Stimulated activated CD8-positive, alpha-beta memory T cell treated with anti-CD3 and anti-CD28 coated beads, Interleukin-4, amount 100 ng/mL, for 1 hour (primary cell): ENCODE measurements at places on chromosomes 1 and 21.

- no peak for DNase-seq
Observed at GRCh38 chr1:162081316-162081715, 11.8 kb downstream of the NOS1AP start.

DNA sequence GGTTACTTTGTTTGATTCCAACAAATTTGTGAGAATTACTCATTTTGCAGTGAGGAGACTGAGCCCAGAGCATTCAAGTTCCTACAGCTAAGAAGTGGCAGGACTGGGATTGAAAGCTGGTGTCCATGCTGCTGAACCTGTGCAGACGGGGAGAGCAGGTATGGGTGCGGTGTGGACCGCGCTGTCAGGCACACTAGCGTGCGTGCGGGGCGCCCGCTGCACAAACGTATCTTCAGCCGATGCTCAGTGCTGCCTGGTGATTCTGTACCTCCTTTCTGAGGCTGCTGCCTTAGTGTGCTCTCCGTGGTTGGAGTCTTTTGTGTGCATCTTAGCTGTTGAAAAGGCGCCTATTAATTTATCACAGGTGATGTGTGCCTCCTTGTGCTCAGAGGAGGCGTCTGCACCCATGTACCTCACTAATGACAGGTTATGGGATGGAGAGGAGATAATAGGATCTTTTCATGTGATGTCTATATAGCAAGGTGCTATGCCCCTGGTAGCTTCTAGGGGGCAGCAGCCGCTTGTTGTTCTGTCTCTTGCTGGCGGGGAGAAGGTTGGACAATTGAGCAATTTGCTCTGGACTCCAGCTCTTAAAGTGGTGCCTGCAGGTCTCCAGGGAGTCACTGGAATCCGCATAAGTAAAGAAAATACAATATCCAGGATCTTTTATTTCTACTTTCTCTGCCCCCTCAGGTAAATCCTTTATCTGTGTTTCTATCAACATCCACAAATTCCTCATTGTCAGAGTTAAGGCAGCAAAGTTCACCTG is 32.5 kb downstream of the PEX14 start:
- DNase-seq = no peak

- DNase-seq = no peak
Observed at GRCh38 chr21:38455403-38455802, 42.9 kb downstream of the ERG start.

DNA sequence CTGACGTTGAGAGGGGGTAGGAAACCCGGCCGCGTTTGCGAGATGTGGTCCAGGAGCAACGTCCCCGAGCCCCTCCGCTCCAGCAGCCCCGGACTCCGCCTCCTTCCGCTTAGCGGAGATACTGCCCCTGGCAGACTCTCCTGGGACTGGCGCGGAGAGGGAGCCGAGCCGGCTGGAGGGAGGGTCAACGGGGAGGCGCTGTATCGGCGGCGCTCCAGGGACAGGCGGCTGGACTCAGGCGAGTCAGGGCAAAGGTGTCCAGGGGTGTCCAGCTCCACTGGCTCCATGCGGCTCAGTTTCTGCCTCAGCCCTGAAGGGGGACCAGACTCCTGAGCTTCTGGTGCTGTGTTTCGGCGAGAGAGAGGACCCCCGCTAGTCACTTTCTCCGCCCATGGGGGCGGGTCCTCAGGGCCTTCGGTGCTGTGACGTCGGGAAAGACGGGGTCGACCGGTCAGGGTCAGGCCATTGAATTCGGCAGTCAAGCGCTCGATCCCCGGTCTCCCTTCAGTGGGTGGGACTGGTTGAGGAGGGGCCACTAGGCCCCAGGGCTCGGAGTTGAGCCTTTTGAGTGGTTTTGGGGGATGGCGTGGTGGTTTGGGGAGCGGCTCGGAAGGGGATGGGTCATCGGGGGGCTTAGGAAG is 2.8 kb upstream of the LIX1L start:
- DNase-seq = no peak

- DNase-seq = no peak
Observed at GRCh38 chr1:89927049-89927448, 67.9 kb upstream of the ZNF326 start.

GRCh38 chr1:237910834-237911233 is 20.1 kb upstream of the ZP4 start:
- no peak for DNase-seq

- DNase-seq = no peak
Observed at GRCh38 chr1:113652771-113653170, 106.5 kb downstream of the PHTF1 start.

- no peak for DNase-seq
Observed at GRCh38 chr1:191624044-191624443, 534.2 kb upstream of the RGS18 start.

DNA sequence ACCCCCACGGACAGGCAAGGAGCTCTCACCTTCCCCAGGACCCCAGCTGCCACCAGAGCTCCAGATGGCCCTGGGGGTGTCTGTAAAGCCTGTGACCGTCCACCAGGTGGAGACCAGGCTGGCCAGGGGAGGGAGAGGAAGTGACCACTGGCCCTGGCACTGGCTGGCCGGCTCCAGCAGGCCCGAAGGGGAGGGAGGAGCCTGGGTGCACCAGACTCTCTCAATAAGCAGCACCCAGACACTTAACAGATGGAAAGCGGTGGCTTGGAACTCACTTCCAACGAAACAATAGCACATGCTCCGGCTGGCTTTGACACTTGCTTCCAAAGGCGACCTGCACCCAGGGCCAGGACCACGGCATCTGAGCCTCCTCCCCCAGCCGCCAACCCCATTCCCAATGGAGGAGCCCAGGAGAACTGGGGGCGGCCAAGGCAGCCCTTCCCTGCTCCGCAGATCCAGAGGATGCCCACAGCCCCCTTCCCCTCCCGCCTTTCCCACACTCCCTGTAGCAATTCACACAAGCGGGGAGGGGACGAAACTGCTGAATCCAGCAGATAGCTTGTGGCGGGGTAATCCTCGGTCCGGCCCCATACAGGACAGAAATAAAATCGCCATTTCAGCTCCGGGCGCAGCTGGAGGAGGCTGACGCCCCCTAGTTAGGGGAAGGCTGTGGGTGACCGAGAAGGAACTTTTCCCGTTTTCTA is 742 bp upstream of the PDE9A start:
- DNase-seq = no peak

DNA sequence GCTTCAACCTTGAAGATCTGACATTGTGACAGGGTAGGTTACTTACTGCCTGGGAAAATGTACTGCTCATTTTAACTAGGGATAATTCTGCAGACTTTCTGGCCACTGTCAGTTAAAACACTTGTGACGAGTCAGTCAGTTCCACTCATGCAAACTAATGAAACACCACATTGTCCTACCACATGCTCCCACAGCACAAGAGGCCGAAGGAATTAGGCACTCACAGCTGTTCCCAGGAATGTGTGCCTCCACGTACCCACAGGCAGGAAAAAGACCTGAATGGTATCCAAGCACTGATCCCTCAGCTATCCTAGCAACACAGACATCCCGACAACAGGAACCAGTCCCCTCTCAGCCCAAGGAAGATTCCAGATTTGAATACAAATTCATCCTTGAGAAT is 12.3 kb downstream of the BCAR3 start:
- DNase-seq = no peak

DNA sequence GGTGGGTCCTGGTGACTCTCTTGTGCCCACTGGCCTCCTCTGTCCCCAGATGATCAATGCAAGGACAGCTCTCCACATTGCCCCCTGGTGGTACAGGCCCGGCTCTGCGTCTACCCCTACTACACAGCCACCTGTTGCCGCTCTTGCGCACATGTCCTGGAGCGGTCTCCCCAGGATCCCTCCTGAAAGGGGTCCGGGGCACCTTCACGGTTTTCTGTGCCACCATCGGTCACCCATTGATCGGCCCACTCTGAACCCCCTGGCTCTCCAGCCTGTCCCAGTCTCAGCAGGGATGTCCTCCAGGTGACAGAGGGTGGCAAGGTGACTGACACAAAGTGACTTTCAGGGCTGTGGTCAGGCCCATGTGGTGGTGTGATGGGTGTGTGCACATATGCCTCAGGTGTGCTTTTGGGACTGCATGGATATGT is 10.8 kb downstream of the ADAMTSL4 start:
- DNase-seq = no peak

GRCh38 chr21:19547951-19548840 is 1144.6 kb upstream of the TMPRSS15 start:
- no peak for DNase-seq

DNA sequence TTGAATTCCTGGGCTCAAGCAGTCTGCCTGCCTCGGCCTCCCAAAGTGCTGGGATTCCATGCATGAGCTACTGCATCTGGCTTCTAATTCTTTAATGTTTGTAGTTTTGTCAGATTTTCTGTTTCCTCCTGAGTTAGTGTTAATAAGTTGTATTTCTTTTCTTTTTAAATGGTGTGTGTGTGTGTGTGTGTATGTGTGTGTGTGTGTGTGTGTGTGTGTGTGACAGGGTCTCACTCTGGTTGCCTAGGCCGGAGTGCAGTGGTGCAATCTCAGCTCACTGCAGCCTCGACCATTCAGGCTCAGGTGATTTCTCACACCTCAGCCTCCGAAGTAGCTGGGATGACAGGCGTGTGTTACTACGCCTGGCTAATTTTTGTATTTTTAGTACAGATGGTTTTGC is 50.2 kb downstream of the ADARB1 start:
- DNase-seq = no peak

DNA sequence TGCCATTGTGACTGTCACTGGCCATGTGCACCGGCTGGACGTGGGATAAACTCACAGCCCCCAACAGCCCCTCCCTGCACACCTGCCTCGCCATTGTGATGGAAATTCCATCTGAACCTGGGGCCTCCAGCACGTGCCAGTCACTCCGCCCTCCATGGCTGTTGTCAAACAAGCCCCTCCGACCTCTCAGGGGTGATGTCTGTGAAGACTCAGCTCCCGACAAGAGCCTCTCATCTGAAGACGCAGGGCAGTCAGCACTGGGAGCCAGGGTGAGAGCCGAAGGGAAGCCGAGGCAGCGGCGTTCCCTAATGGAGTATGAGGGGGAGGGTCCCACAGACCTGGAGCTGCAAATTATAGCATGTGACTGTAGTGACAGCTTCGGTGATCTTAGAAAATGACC is 1.4 kb upstream of the KRTAP10-2 start:
- no peak for DNase-seq

GRCh38 chr1:192861860-192862259 is 53.0 kb downstream of the RGS2 start:
- no peak for DNase-seq

GRCh38 chr1:2494323-2494693 is 18.2 kb downstream of the PLCH2 start:
- DNase-seq = no peak

DNA sequence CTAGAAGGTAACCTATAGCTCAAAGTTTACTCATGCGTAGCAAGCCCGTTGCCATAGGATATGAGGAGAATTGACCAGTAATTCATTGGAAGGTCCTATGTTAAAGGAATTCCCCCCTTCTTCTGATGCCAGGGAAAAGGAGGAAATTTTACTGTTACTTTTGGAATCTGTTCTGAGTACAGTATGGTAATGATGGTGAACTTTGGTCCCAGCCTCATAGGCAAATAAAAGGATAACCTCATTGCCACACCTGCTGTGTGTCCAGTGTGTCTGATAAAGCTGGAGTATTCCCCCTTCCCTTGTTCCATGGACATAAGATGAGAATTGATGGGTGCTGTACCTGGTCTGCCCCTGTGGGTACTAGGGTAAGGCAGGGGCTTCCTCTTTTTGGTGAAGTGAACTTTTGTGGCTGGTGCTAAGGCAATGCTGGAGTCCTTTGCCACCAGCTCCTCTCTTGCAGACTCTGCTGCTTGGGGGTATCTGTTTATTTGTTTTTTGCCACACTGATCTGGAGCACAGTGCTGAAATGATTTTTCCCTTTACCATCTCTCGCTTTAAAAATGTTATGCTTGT is 22.2 kb downstream of the MPZ start:
- no peak for DNase-seq

GRCh38 chr1:1080951-1081310 is 6.8 kb upstream of the RNF223 start:
- no peak for DNase-seq
